ENCODE measurements at places on chromosomes 13 and 19.

DNA sequence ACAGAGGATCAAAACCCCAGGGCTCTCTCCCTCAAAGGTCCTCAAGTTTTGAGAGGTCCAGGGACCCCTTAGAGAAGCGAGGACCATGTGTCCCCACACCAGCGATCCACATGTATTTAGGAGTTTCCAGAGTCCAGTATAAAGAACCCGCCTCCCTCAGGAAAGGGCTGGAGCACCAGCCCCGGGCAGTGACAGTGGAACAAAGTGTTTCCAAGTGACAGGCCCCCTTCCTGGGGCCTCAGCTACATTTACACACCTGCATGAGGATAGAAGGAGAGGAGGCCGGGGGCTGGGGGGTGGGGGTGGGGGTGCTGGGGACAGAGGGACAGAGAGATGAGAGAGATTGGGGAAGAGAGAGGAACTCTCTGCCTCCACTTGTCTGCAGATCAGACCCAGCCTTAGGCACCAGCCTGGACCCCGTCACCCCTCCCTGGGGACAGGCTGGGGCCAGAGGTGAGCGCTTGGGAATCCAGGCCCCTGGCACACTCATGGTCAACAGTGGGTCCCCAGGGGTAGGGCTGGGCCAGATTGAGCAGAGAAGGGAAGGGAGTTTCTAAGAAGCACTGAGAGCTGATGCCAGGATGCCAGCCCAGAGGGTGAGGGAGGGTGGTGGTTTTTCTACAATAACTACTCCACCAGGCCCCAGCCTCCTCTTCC, 802 bp downstream of the BCAM start:
- DNase-seq: peak; percentile 21

DNA sequence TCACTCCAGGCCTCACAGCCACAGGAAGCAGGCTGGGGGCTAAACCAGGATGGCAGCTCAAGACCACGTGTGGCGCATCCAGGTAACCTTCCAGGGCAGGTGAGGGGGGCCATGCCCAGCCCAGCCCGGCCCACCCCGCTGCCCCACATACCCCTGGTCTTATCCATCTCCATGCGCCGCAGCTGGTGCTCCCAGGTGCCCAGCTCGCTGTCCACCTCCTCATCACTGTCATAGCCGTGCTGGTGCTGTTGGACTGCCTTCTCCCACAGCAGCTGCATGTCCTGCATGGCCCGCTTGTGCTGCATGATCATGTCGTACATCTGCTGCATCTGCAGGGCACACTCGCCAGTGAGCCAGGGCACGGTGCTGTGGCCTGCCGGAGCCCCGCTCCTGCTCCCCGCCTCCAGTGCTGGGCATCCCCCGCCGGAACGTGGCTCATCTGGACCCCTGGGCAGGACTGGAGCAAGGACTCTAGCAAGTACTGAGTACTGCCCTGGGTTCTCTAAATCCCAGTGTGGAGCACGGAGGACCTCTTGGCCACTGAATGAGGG, 6.0 kb upstream of the TM6SF2 start:
- no peak for DNase-seq

DNA sequence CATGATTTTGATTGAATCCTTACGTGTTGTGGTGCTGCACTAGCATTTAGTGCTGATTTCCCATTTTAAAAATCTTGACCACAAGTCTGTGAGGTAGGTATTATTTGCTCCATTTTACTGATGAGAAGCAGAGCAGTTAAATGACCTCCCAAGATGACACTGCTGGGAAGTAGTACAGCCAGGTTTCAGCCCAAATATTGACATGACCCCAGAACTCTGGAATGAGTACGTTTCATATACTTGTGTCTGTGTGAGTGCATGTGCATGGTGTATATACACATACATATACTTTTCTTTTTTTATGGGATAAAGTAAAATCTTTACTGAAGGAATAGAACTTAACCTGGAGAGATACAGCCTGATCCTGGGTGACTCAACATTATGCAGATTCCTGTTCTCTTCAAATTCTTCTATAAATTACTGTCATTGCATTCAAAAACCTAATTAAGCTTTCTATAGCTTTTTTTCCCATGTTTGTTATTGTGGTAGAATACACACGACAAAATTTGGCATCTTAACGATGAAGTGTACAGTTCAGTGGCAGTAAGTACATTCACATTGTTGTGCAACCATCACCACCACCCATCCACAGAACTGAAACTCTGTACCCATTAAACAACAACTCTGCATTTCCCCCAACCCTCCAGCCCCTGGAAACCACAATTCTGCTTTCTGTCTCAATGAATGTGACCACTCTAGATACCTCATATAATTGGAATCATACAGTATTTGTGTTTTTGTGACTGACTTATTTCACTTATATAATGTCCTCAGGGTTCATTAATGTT, 311.9 kb downstream of the MTUS2 start:
- no peak for DNase-seq

DNA sequence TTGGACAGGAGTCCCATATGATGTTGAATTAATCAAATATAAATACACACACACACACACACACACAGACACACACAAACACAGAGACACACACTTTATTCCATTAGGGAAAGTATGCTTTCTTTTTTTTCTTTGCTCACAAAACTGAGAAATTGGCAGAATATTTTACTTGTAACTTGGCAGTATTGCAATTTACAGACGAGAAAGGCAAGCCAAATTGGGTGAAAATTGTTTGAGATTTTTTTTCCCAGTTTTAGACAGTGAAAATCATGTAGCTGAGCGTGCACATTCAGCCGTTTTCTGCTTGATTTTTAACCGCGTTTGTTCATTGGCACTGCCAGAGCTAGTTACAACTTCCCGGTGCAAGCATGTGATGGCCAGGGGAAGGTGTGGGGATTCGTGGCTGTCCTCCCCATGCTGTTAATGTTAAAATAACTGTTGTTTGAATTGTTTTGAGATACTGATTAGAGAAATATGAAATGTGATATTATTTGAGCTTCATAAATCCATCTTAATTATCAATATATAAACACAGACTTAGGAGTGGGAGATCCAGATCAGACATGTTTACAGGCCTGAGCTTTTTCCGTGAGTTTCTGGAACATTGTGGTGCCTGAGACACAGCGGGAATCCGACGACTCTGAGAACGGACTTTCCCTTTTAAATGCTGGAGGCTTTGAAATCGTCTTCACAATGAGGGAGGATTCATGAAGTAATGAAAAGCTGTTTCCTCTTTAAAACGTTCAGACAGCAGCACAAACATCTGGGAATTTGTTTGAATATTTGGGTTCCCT, 125.5 kb downstream of the KCNRG start:
- no peak for DNase-seq

DNA sequence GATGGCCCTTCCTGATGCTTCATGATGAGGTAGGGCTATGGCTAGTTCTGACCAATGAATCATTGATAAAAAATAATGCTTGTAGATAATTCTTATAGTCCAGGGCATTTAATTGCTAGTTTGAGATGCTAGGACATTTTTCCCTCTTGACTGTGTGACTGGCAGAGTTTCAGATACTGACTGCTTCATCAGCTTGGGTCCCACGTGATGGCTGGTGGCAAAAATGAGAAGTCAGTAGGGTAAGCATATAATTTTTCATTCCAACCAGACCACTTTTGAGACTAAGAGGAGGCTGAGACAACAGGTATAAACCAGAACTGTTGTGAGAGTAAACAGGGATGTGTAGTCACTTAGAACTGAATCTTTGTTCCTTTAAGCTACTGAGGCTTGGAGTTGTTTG, 183.3 kb downstream of the HS6ST3 start:
- DNase-seq: no peak

DNA sequence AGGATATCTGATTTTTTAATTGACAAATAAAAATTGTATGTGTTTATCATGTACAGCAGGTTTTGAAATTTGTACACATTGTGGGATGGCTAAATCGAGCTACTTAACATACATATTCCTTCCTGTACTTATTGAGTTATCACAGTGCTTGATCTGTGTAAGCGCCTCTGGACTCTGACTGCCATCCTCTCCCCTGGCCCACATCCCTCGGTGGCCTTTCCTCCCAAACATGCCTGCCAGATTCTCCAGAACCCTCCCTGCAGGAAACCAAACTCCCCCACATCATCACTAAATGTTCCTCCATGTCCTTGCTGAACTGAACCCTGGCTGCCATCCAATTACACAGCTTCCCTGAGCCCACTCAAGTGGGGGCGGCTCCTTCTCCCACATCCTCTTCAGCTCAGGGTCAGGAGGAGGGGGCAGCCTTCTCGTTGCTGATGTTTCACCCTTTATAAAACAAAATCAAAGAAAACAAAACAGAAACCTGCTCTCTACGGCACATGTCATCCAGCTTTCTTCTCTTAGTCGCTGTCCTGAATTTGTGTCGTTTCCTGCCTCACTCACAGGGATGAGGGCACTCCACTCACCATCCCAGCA, 97.1 kb upstream of the SPATA13 start:
- DNase-seq: no peak

GRCh38 chr19:45781214-45782161, 802 bp downstream of the DMPK start:
- peak; percentile 82 for DNase-seq

- no peak for DNase-seq
Measured at GRCh38 chr19:31289976-31290375, 59.3 kb downstream of the TSHZ3 start.
